IPS-NIHi11 (cell line): ENCODE measurements at places on chromosomes 13 and 19.

GRCh38 chr19:6384381-6384780 is 8.6 kb downstream of the GTF2F1 start:
- DNase-seq, result no peak

DNA sequence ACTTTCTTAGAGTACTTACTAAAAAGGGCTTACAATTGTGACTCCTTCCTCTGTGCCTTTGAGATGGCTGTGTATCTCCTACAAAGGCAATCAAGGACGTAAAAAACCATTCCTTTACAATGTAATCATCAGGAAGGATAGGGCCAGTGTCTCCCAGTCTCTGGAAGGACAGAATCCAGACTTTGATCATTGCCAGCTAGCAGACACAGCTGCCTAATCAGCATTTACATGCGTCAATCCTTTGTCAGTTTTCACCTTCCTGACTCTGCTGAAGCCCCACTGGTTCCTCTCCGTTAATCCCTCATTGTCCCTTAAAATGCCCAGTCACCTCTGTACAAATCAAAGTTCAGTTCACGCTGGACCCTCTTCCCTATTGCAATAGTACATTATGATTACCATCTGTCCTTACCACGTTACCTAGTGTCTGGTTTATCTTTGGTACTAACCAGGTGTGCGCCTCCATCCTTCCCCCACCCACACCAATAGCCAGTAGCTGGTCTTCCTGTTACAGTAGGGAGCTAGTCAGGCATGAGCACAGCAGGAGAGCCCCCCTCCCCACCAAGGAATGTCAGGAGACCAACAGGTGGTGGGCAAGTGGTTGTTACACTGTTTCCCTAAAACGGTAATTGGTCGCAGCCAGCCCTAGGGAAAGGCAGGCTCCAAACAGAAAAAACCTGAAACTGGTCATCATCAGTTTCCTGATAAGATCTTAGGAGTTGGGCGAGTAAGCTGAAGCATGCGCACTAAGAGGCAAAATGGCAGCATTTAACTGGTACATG is 49.7 kb downstream of the TGDS start:
- no peak for DNase-seq

DNA sequence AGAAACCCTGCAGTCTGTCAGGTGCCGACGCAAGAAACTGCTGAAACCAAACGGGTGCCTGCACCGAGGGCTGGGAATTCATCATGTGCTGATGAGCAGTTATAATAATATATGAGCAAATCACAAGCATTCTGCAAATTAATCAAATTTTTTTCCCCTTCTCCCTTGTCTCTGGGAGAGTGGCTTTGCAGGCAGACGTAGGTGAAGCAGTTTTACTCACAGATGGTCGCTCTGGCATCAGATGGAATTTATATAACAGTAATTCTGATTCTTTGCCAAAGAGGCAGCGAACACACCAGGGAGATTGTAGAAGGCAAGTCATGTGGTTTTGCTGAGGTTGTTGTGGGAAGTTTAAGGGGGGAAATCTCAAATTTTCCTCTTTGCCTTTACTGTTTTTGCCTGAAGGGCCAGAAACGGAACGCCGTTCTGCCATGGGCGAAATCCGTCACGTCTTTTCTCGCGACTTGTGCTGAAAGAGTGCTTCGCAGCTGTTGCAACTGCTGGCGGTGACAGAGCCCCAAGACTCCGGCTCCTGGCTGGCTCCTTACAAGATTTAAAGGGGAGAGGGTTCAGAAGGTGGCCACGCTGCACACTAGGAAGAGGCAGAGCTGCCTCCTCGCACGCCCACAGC is 320.1 kb downstream of the ZNF536 start:
- DNase-seq, result no peak

GRCh38 chr13:40613192-40613818 is 53.1 kb downstream of the FOXO1 start:
- DNase-seq, result no peak

GRCh38 chr19:29664753-29665214 is 477 bp upstream of the PLEKHF1 start:
- no peak for DNase-seq

GRCh38 chr13:21148557-21149258 is 27.6 kb downstream of the SKA3 start:
- no peak for DNase-seq

GRCh38 chr19:16283210-16284061 is 41.2 kb upstream of the KLF2 start:
- no peak for DNase-seq

DNA sequence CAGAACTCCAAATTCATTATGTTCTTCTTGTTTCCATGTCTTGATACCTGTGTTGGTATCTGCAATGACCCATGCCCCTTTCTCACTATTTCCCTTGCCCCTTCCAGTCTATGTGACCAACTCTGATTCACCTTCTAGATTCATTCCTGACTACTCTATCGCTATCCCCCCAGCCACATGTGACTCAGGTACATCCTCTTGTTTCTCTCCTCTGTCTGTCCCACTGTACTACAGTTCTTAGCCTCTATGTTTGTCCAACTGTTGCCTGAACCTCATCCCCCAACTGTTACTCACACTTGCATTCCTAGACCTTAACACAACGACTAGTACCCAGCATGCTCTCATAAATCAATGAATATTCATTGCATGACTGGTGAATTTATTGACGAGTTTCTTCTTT is 10.0 kb upstream of the FLT3 start:
- DNase-seq, result no peak

DNA sequence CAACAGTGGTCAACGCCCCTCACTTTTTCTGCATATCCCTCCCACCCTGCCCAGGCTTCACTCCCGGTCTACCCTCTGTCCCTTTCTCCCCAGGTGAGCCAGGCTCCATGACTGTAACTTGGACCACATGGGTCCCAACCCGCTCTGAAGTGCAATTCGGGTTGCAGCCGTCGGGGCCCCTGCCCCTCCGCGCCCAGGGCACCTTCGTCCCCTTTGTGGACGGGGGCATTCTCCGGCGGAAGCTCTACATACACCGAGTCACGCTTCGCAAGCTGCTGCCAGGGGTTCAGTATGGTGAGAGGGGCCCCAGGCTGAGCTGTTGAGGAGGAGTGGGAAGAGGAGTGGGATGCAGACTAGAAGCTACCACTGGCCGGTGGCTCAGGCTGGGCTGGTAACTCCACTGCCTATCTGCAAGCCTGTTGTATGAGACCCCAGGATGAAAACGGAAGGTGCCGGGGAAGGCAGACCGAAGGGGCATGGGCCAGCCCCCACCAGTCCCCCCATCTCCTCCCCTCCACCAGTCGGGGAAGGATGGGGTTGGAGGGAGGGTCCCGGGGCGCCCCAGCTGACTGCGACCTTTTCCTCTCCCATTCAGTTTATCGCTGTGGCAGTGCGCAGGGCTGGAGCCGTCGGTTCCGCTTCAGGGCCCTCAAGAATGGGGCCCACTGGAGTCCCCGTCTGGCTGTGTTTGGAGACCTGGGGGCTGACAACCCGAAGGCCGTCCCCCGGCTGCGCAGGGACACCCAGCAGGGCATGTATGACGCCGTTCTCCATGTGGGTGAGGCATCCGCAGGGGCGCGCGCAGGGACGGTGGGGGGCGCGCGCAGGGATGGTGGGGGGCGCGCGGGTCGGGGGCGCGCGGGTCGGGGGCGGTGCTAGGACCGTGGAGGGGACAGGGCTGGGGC is 14.4 kb downstream of the ACP7 start:
- DNase-seq, result peak; percentile 37

DNA sequence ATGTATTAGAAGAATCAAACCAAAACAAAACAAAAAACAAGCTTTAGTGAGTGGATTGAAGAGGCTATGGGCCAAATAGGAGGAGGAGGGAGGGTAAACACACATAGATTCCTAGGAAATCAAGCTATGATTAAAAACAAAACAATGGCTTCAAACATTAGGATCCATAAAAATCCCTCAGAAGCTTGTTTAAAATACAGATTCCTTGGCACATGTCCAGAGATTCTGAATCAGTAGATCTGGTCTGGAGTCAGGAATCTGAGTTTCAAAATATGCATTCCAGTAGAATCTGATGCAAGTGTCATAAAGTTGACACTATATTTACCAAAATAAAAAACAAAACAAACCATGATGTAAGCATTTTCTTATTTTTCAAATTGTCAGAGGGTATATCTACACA is 692.8 kb upstream of the SGCG start:
- no peak for DNase-seq

DNA sequence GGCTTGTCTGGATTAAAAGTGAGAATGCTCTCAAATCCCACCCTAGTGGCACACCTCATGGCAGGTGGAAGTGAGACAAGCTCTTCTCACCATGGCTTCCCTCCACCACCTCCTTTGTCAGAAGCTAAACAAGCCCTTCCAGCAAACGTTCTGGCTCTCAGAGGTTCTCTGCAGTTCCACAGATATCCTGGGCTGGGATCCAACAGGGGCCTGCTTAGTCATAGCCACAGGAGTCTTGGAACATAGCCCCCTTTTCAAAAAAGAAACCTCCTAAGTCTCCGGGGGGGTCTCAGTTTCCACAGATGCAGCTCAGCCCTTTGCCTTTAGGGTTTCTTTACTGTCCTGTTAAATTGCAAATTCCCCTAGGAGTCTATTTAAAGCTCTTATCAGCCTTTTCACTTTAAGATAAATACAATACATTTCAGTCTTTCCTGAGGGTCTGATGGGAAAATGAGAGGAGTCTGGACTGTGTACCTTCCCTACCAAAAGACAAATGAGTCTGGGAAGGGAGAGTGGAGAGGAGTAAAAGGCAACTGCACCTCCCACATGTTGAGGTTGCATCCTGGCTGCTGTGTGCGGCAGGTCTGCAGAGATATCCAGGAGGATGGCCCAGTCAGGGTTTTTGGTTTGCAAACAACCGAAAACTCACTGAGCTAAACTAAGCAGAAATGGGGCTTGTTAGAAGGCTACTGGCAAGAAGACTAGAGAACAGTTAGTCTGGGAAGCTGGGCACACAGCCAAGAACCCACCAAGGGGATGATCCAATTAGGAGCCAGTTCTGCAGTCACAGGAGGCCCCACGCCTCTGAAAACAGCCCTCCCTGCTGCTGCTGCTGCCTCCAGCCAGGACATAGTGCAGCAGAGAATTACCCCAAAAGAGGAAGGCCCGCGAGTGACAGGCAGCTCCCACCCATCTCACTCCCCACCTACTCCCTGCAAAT is 41.4 kb upstream of the SERP2 start:
- DNase-seq, result no peak

DNA sequence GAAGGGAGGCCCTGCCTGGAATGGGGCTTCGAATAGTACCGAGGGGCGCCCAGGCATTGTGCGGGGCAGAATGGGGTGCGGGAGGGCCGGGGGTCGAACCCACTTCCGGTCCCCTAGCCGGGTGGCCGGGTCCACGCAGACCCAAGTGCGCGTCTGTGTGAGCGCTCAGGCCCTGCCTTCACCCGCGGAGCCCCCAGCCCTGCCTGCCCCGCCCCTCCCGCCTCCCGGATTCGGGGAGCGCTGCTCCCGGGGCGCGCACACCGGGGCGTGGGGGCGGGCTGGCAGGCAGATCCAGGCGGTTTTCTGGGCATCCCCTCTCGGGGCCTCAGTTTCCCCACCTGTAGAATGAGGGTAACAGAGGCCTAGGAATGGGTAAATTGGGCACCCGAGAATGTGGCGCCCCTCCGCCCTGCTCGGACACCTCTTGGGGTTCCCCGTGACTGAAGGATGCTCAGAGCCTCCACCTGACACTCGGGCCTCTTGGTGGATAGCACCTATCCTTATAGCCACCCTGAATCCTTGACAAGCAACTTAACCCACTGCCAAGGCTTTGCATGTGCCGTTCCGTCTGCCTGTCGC is 682 bp downstream of the PIK3R2 start:
- no peak for DNase-seq

- DNase-seq, result no peak
Observed at GRCh38 chr13:50448535-50448998, 394.9 kb downstream of the DLEU7 start.

- no peak for DNase-seq
Observed at GRCh38 chr13:50866817-50867636, 23.5 kb upstream of the DLEU7 start.

DNA sequence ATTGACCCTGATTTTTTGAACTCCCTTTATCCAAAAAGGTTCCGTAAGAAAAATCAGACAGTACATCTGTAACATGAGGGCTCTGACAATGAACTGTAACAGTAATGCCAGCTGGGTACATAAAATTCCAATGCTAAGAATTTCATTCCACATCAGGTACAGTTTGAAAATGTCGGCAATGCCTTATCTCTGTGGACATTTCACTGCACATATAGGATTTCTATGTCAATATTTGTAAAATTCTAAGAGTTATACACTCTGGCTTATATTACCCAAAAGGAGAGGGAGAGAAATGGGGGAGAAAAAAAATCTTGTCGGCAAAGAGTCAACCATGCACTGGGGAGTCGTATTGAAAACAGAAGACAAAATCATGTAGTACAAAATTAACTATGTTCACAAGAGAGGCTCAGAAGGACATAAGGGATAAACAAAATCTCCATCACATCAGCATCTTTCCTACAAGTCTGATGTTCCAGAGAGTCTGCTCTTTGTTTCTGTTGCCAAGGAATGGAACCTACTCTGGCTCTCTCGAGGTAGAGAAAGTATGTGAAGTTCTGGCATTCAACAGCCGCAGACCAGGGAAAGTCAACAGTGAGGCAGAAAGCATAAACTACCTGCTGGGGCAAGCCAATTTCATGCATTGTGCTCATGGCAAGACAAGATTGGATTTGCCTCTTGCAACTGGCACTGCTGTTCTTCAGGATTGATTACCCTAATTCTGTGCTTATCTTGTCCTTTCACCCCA is 72.4 kb downstream of the STARD13 start:
- no peak for DNase-seq
